CD4-positive, alpha-beta T cell treated with Interleukin-1 beta for 1 hour (primary cell): ENCODE measurements at places on chromosomes 11 and 22.

DNA sequence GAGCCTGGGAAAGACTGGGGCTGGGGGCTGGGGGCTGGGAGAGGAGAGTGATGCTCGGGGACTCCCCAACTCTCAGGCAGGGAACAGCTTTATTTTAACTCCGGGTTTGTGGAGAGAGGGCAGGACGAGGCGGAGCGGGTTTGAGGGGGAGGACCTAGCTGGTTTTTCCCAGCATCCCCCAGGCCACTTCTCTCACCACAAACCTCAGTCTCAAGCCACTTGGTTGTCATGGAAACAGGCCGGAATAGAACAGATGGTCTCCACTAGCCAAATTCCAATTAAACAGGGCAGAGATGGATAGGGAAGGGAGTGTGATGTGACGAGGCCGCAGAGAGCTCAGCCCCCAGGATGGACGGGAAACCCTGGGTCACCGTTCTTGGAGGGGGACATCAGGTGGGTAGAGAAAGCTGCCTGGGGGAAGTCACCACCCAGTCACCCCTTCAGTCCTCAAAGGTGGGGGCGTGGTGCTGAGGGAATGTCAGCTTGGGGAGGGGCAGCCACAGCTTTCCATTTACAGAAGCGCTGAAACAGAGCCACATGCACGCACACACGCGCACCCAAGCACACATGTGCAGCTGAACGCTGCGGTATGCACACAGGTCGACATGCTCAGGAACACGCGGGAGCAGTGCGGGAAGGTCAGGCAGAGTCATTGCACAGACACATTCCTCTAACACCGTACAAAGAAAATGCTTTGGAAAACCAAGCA lies 19.2 kb downstream of the NECTIN1 start:
- no peak for DNase-seq

- no peak for DNase-seq
Measured at GRCh38 chr11:134466156-134466555, 54.1 kb upstream of the B3GAT1 start.

DNA sequence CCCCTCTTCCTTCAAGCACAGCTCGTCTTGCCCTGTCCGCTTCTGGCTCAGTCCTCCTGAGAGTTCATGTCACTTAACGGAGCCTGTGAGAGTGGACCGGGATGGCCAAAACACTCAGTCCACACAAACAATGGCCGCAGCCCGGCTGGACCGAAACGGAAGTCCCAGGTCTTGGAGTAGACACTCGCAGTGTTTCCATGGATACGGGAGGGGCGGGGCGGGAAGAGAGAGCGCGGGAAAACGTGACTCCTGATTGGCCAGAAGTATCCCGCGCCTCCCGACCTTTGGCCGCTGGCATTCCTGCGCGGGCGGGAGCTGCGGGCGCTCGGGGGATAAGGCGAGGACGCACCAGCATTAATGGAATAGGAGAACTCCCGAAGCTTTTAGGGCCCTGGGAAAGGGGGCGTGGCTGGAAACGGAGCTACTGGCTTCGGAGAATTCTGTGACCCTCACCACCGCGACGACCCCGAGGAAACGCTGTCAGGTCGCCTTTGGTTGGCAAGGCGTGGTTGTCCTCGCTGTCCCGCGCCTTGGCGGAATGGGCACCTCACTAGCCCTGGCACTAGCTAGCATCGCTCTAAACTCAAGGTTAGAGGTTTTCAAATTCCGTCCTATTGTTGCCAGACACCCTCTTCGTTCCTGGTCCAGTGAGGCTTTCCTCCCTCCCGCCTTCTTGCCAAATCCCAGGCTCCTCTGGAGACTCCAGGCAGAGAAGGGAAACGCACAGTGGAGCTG lies at the start of the genes NLRP14 and ZNF214:
Gene NLRP14, plus strand, starts transcription at position 297 of the 735 bp plus-strand sequence. CDS start 18,108 bp downstream, outside the sequence.
Gene ZNF214, minus strand, starts transcription at position 164 of the 735 bp plus-strand sequence. CDS start 17,511 bp downstream, outside the sequence.
- no peak for DNase-seq

- no peak for DNase-seq
Measured at GRCh38 chr22:46794067-46794466, 31.6 kb downstream of the TBC1D22A start.

DNA sequence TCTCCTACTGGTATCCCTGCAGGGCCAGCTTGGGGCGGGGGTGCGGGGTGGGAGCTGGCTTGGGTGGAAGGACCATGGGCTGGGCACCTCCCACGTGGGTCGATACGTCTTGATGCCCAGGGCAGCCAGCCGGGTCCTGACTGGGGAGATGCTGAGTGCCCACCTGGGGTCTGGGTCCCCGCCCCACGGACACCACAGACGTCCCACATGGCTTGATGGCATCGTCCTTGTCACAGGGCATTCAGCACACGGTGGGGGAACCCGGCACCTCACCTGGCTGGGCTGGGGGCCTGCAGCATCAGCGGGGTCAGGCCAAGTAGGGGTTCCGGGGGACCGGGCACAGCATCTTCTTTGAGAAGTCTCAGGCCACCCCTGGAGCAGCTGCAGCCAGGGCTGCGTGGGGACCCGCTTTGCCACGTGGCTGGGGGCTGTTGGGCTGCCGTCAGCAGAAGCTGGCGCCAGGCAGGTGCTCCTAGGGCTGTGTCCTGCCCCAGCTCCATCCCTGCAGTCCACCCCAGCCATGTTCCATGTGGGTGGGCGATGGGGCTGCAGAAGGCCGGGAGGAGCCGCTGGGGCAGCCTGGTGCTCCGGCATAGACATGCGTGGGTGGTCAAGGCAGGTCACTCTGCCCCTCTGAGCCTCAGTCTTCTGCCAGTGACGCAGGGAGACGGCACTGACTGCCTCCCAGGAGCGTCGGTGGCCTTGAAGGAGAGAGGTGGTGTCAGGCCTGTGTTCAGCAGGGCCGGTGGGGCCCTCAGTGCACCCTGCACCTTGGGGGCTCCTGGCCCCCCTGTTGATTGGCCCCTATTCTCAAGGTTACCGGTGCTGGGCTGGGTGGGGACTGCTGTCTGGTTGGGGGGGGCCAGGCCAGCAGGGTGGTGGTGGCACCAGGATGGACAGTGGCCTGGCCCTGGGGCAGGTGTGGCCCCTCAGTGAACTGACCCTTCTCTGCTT lies 8.4 kb downstream of the SELENOO start:
- DNase-seq: no peak

GRCh38 chr11:73659961-73660360 lies 13.6 kb downstream of the PLEKHB1 start:
- DNase-seq: no peak

- DNase-seq: no peak
Measured at GRCh38 chr11:131810541-131810940, 440.1 kb downstream of the NTM start.

DNA sequence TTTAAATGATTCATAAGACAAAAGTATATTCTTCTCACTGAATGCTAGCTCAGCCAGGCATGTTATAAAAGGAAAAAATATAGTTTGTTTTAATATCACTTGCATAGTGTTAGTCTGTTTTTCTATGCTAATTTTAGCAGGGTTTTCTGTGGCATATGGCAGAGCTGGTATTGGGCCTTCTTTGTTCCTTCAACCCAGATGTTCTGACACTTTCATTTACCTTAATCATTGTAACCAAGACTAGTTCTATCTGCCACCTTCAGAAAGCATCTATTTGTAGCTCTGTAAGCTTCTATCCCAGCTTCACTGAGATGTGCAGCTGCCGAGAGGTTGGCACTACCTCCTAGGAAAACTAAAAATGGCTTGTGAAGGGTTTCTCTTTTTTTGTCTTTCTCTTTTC lies 338.7 kb downstream of the GUCY1A2 start:
- no peak for DNase-seq

DNA sequence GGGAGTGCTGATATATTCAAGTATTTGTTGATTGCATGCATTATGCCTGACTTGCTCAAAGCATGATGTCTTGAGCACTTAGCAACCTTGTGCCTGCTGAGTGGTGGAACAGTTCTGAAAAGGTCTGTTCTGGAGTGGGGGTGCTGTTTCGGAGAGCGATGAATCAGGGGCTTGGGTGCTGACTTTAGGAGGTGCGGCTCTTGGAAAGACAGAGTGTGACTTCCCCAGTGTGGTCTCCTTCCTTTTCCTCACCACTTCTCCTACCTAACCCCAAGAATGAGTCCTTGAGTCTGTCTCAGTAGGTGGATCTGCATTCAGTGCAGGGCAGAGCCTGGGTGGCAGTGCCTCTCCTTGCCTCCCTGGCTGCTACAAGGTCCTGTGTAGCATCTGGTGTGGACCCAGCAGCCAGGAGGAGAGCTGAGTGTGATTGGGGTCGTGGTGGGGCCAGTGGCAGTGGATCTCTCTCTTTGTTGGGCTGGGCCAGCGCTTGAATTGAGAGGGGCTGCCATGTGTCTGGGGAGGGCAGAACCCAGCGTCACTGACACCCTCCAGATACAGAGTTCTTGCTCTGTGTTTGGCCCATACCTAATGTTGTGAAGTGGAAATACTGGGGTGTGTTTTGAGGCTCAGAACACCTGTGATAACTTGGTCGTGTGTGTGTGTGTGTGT lies 35.9 kb downstream of the ST3GAL4 start:
- DNase-seq: no peak

GRCh38 chr11:23632293-23632692 lies 772.0 kb upstream of the CCDC179 start:
- DNase-seq: no peak

DNA sequence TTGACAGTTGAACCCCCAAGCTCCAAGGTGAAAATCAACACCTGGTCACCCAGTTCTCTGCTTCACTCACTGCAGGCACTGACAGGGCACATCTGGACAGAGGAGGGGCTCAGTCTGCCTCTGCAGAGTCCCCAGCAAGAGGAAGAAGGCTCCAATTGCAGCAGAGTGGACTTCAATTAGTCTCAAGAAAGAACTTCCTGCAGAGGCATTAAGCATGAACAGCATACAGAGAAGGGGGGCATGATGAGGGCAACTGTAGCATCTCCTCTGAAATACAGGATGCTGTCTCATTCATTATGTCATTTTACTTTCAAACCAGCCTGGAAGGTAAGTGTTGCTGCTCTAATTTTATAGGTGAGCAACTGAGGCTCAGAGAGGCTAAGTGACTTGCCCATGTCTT lies 11.1 kb downstream of the GDPD5 start:
- no peak for DNase-seq

- DNase-seq: peak; percentile 79
Measured at GRCh38 chr22:49929211-49929979, 11.0 kb downstream of the CRELD2 start.

- no peak for DNase-seq
Measured at GRCh38 chr11:79973721-79974617, 533.1 kb upstream of the TENM4 start.
